MCF 10A (cell line): ENCODE measurements at places on chromosomes 4 and X.

- DNase-seq: peak; percentile 98
Measured at GRCh38 chr4:173252024-173252935, 81.9 kb downstream of the HMGB2 start.

DNA sequence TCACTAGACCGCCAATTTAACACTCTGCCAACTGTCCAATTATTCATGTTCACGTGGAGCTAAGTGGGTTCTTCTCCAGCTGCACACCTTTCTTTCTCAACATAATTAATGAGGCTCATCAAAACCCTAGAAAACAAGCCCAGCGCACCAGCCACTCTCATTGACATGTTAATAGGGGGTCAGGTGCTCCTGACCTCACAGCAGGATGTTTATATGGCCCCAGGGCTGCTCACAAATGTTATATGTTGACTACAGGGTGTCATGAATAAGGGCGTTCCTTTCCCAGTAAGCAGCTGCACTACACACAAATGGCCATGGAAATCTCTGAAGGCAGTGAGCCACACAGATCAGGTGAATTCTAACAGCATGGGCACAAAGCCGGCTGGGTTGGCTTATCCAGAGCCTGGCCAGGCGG is 209.8 kb downstream of the MGST2 start:
- no peak for DNase-seq

GRCh38 chr4:14984448-14984847 is 17.8 kb upstream of the CPEB2 start:
- DNase-seq: peak; percentile 58

DNA sequence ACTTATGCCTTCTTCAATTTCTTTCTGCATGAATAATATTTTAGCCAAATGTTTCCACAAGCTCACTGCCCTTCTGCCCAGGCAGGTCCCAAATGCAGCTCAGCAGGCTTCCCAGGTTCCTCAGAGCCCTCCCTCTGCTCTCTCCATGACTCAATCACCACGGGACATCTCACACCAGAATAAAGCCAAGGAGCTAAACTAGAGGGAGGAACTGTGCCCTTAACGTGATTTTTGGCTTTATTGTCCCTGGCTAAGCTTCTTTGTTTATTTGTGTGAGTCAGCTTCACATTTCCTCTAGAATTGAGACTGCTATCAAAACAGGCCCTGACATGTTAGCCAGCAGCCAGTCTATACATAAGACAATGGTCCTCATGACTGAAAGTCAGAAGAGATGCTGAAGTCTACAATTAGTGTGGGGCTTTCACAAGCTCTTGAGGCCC is 186.4 kb upstream of the GALNT7 start:
- peak; percentile 97 for DNase-seq

DNA sequence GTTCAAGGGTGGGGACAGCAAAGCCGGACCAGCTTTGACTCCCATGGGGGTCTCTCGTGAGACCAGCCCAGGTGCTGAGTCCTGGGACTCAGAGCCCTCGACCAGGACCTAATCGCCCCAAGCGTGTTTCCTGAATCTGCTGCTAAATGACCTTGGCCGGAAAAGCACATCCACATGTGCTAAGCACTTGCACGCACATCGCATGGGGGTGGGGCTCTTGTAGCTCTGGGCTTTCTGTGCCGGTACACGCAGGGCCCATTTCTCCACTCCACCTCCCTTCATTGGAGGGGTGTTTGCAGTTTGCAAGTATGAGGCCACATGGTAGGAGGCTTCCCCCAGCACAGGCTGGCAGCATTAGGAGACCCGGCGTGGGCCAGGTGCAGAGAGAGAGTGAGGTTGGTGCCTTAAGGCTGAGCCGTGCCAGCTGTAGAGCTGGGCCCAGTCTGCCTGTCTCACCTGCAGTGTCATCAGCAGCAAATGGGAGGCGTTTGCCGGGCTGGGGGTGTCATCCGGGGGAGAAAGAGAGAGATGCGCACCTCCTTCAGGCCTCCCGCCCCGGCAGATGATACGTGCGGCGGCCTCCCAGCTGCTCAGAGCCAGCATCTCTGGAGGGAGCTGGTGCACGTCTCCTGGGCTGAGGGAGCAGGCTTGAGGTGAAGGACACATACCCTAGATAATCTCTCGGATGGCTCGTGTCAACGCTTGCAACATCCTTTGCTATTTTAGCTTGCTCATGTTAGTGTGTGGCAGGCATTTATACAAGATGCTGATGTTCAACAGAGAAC is 45.2 kb upstream of the CLCN4 start:
- DNase-seq: no peak

- DNase-seq: no peak
Measured at GRCh38 chr4:87105101-87105845, 115.1 kb downstream of the KLHL8 start.

- DNase-seq: peak; percentile 48
Measured at GRCh38 chr4:67122029-67122428, 423.3 kb downstream of the CENPC start.

- DNase-seq: no peak
Measured at GRCh38 chr4:116453127-116453526, 632.2 kb downstream of the TRAM1L1 start.

- DNase-seq: no peak
Measured at GRCh38 chr4:169675825-169676224, 55.4 kb downstream of the CLCN3 start.

GRCh38 chr4:165519591-165519990 is 140.8 kb downstream of the CPE start:
- DNase-seq: no peak

DNA sequence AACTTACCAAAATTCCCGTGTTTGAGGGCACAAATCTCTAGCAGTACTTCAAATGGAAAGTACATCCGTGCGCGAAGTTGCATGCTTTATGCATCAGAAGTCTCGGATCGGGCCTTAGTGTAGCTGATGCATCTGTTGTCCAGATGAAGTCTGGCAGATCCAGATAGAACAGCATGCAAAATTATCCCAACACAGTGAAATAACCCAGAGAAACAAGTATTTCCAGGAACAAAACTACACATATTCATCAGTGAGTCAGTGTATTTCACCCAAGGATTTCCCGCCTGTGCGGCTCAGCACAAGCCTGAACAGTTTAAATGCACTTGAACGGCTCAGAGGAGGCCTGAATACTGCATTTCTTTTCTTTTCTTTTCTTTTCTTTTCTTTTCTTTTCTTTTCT is 27.4 kb upstream of the CLDN24 start:
- no peak for DNase-seq

GRCh38 chr4:96103086-96103485 is 263.2 kb downstream of the PDHA2 start:
- peak; percentile 0 for DNase-seq

DNA sequence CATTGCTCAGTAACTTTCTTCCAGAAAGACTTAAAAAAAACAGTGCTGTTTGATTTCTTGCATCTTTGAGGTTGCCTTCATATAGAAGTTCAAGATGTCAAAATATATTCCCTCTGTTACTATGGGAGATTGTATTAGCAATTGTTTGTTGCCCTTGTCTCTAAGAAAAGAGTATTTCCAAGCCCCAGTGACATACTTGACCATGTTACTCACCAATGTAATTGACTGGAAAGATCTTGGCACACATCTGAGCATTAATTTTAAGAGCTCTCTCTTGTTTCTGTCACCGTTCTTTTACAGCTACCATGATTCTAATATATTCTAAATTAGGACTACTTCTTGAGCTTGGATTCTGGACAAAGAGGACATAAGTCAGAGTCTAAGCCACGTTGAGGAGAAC is 902.7 kb upstream of the EPHA5 start:
- DNase-seq: peak; percentile 32

GRCh38 chr4:74033739-74034138 is 4.8 kb downstream of the CXCL3 start:
- DNase-seq: peak; percentile 58

DNA sequence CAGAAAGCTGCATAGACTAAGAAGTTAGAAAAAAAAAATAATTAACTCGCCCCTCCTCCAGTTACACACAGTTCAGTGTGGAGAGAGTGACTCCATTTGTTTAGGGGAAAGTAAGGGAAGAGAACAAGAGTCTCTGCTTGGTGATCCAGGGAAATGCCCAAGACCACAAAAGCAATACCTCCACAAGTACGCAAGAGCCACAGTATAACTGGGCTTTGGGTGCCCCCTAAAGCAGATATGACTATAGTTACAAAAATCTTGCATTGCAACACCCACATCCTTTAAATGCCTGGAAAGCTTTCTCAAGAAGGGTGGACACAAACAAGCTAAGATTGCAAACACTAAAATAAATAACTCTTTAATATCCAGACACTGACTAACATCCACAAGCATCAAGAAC is 164.2 kb upstream of the NRK start:
- DNase-seq: peak; percentile 65

DNA sequence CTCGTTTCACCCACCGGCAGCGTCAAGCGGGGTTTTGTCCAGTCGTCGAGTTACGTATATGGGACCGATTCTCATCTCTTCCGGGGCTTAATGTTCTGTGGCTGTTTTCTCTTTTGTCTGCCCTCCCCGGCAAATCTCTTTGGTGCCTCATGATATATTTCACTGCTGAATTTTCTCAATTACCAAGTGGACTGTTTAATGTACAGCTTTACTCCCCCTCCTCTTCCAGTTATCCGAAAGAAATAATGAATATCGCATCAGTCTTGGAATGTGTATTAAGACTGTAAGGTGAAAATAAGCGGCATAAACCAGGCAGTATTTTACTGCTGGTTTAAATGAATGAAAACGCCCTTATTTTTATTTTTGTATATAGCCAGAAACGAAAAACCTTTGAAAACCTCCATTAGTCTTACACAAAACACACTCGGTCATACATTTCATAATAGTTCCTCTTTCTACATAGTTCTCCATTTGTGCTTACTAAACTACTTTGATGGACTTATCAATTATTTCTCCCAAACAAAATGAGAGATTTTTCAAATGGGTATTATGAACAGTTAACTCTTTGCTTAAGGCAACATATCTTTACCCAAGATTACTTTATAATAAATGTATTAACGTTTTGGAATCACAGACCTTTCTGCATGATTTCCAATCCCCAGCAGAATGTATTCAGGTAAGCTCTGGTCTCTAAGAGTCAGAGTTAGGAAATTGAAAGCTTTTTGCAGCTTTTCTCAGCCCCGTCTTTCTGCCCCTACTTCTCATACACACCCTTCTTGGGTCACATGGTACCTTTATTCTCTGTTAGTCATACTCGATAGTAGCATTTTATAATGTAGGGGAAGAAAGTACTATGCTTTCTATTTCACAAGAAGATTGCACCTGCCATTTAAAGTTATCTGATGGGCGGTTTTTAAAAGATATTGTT is 979 bp downstream of the RP2 start:
- DNase-seq: peak; percentile 53

DNA sequence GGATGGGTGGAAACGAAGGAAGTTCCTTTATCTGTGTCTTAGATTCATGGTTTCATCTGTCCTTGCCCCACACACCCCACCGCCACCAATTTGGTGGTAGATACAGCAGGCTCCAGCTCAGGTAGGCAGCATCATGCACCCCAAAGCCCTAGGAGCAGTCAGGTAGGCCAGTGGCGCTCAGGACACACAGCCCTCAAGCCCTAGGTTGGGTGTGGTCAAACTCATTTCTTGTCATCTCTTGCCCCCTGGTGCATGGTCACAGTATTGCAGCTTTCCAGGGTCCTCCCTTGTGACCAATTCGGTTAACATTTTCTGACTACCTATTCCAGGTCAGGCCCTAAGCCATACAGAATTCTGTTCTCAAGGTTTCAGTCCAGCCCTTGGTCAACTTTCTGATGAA is 14.5 kb upstream of the PRRG3 start:
- peak; percentile 73 for DNase-seq

DNA sequence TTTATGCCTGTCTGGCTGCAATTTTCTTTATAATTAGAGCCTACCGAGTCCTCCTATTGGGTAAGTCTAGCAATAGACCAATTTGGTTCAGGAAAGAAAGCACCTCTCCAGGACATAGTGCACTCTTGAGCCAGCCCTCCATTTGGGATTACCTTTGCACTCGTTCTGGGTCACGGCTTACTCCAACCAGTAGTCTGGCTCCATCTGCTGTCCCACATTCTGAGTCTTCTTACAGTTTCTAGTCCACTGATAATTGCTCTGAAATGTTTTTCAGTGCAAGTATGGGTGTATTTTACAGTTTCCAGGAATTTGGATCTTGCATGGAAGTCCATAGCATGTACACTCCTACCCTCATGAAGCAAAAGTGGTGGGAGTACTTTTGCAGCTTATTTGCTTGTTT is 34.8 kb upstream of the USP51 start:
- DNase-seq: no peak

GRCh38 chrX:30618160-30618765 is 35.0 kb upstream of the GK start:
- DNase-seq: no peak

DNA sequence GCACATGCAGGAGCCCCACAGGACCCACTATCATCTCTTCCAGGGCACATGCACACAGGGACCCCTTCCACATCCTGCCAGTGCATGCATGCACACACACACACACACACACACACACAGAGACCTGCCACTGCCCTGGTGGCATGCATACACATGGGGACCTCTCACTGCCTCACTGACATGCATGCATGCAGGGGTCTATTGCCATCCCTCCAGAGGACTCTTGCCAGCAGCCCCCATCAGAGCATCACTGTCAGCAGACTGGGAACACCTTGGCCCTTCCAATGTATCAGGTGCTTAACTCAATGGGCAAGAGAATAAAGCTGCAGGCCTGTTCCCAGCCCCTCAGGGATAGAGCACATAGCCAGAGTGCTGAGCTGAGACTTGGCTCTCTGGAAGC is 433.6 kb upstream of the PPP1R2C start:
- no peak for DNase-seq

DNA sequence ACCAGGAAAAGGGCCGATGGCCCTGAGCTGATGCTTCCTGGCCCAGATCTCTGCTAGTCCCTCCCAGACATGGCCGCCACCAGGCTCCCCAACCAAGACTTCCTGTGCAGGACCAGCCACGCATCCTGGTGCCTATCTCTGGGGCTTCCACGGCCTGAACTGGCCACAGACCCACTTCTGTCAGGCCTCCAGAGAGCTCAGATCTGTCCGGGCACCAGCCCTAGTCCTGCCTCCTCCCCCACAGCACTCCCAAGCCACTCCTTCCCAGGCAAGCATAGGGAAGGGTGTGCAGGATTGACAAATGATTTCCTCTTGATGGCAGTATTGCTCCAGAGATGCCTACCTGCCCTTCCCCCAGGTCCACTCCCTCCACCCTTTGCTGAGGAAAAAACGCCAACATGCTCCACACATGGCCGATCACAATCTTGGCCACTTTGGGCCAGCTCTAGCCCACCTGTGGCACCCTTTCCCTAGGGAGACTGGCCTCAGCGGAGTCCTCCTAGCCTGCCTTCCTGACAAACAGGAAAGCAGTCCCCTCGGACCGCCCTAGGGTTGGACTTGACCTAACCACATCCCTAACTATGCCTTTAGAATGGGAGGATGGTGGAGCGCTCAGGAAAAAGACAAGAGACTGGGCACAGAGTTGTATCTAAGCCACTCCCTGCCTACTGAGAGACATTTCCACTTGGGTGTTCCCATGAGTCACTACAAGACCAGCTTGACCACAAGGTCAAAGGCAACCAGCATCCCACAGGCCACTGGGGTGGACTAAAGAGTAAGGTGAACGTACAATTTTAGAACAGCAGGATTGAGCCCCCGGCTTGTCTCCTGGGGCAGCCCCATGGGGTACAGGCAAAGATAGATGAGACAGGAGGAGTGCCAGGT is 277.5 kb upstream of the AGTR2 start:
- DNase-seq: peak; percentile 42
